Sciatic nerve (tissue), 2 donors: ENCODE measurements at places on chromosomes 6 and 20.

- no peak for DNase-seq
These were observed 100.9 kb downstream of the RCAN2 start for GRCh38 chr6:46390153-46390876.

DNA sequence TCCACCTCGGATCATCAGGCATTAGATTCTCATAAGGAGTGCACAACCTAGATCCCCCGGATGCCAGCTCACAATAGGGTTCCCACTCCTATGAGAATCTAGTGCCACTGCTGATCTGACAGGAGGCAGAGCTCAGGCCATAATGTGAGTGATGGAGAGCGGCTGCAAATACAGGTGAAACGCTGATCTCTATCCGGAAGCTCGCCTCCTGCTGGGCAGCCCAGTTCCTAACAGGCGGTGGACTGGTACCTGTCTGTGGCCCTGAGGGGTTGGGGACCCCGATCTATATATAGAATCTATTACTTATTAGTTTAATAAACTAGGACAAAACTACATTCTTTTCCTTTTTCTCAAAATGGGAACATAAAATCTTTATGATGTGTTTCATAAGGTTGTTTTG, 741.9 kb downstream of the RFPL4B start:
- DNase-seq: no peak

GRCh38 chr6:15284743-15285142, 38.9 kb downstream of the JARID2 start:
- no peak for DNase-seq

DNA sequence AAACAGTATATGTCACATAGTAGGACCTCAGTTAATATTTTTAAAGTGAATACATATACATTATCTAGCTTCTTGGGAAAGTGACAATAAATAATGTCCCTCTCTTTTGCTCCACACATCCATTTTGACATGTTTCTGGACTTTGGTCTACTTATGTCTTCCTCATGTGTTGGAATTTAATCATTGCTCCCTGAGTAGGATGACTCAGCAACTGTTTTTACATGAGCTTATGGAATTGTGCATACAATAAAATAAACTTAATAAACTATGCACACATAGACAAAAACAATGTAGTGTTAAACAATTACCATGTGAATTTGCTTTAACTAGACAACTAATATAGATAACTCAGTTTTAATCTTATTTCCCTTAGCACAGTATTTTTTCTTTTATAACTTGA, 503.8 kb downstream of the TFAP2B start:
- no peak for DNase-seq
